Sigmoid colon (tissue), 7 donors: ENCODE measurements at places on chromosomes 7 and 10. TPM values are rescaled to one million over a fixed set of nuclear protein-coding genes. Genes with fewer than 3 reads are reported as not detected.

PNLIPRP3 gene
- 0.54 TPM for total RNA-seq

C10orf105 gene
- total RNA-seq: not detected

MRPL32 gene
- 62.9 TPM for total RNA-seq

VPS50 gene
- total RNA-seq: 36.4 TPM

DYDC2 gene
- total RNA-seq: not detected

ATOH7 gene
- not detected for total RNA-seq

ZNF786 gene
- 3.9 TPM for total RNA-seq

CPA4 gene
- total RNA-seq: not detected

MKI67 gene
- total RNA-seq: 0.49 TPM

NPTX2 gene
- 21.8 TPM for total RNA-seq

MALRD1 gene
- 4.6 TPM for total RNA-seq

AGR2 gene
- total RNA-seq: not detected

CADPS2 gene
- total RNA-seq: 7.2 TPM

MMP21 gene
- not detected for total RNA-seq
